Activated CD4-positive, alpha-beta T cell treated with anti-CD3 and anti-CD28 coated beads for 36 hours (primary cell): ENCODE measurements at places on chromosomes 12 and 14. TPM values are rescaled to one million over a fixed set of nuclear protein-coding genes. Genes with fewer than 3 reads are reported as not detected.

The SUPT16H gene
- total RNA-seq, result 177 TPM

The C12orf57 gene
- total RNA-seq, result 189 TPM

GRCh38 chr14:90815822-90816662 is at the start of gene TTC7B:
TSS of gene TTC7B (minus strand) at chr14:90816430. CDS start at chr14:90816295, 135 bp downstream.
- peak; percentile 51 for DNase-seq

DNA sequence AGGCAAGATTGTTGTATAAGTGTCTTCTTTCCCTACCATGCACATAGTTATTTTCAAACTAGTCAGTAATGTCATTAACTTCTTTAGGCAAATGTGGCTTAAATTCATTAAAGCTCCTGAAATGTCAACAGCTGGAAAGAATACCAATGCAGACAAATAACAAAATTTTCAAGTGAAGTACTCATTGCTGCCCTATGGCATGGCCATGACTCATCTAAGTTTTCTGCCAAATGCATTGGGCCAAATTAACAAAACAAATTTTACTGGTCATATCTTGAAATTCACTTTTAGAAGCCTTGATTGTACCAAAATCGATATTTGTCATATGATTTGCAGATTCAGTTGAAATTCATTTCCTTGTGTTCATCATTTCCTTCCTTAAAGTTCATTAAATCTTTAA is 915.9 kb downstream of the SLC6A15 start:
- no peak for DNase-seq

GRCh38 chr12:49892084-49892731 is 11.5 kb downstream of the FAIM2 start:
- DNase-seq, result no peak

DNA sequence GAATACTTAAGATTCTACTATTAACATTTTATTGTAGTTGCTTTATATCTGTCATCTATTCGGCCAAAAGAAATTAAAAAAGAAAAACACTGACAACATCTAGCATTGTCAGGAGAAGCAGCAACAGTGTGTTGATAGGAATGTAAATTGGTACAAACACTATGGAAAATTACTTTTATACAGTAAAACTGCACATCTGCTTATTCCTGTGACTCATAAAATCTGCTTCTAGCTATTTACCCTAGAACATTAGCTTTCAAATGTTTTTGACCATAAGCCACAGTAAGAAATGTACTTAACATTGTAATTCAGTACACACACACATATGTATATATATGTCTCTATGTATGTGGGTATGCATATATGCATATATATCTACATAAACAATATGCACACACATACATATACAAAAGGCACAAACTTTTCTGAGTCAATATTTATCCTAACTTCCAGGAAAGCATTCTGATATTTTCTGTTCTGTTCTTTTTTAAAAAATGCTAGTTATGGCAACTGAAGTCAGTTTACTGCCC is 278.9 kb upstream of the GARIN2 start:
- no peak for DNase-seq
